ENCODE measurements at places on chromosomes 3 and 15. TPM values are rescaled to one million over a fixed set of nuclear protein-coding genes. Genes with fewer than 3 reads are reported as not detected.

Gene SERINC4
- polyA plus RNA-seq, result not detected

Gene MB21D2
- polyA plus RNA-seq, result 14.1 TPM

Gene LRRC2
- polyA plus RNA-seq, result 4.2 TPM

Gene CYP11A1
- 0.14 TPM for polyA plus RNA-seq

Gene HRG
- polyA plus RNA-seq, result not detected

DNA sequence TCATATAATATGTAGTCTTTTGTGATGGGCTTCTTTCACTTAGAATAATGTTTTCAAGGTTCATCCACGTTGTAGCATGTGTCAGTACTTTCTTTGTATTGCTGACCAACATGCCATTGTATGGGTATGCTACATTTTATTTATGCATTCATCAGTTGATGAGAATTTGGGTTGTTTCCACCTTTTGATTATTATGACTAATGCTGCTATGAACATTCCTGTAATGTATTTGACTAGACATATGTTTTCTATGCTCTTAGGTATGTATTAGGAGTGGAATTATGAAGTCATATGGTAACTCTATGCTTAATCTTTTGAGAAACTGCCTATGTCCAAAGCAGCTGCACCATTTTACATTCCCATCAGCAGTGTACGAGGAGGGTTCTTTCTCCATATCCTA is 3.2 kb upstream of the PODXL2 start:
- no peak for DNase-seq

DNA sequence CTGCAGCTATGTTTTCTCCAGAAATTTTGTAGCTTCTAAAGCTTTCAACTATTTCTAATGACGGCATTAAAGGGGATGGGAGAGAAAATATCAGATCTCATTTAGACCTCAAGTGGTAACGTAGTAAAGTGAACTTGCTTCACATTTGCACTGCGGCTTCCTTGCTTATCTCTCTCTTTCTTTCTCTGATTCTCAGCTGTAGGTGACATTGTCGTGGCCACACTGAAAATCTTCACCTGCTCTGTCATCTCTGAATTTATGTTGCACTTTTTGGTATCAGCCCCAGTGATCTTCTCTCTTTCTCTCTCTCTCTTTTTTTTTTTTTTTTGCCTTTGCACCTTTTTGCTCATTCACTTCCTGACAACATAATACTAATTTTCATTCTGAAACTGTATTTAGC is 254.1 kb upstream of the SATB1 start:
- DNase-seq, result no peak

DNA sequence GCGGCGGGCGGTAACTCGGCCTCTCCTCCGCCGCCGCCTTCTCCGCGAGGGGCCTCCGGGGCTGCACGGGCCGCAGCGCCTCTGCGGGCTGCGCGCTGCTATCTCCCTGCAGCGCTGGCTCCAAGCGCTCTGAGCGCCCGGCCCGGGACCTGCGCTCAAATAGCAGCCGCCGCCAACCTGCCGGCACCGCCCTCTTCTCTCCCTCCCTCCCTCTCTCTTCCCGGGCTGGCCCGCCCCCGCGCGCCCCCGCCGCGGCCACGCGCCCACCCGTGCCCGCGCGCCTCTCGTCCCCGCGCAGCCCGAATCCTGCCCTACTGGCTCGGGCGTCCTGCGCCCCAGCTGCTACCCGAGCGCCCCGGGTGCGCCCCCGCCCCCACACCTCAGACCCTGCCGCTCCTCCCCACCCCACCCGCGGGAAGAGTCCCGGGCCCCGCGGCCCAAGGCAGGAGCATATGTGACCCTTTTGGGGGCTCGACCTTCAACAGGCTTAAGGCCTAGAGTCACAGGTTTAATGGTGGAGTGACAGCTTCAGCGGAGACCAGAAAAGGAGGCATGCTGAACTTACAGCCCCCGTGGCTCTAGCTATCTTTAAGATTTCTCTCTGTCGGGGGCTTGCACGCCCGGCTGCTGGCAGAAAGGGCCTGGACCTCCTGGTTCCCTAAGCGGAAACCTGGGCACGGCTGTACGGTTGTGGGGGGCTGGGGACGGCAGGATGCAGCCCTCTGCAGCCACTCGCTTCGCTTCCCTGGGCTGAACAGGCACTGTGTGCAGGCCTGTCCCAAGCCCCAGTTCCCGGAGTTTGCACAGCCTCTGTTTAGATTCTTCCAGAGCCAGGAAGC is at the start of gene CACNA2D2:
Gene CACNA2D2 (minus strand): TSS at position 131 of the 839 bp plus-strand sequence. CDS start 211 bp downstream, outside the sequence.
- DNase-seq, result no peak

- DNase-seq, result no peak
Measured at GRCh38 chr3:177375316-177375715, 178.0 kb upstream of the TBL1XR1 start.

GRCh38 chr15:92600856-92601255 is 54.7 kb downstream of the FAM174B start:
- DNase-seq, result no peak

DNA sequence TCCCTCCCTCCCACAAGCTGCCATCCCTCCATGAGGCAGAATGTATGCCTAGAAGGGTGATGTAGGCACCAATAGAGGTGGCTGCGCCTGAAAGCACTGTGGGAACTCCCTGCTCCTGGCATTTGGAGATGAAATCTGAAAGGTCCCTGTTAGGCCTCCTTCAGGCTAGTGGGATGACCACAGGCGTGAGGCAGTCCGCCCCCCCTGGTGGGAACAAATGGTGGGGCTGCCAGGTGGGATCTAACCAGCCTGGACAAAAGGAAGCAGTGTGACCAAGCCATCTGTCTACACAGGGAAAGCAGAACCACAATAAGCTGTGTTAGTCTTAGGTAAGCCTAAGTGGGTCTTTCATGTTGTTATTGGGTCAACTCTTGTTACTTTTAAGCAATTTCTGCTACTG is 25.3 kb downstream of the IL5RA start:
- no peak for DNase-seq

DNA sequence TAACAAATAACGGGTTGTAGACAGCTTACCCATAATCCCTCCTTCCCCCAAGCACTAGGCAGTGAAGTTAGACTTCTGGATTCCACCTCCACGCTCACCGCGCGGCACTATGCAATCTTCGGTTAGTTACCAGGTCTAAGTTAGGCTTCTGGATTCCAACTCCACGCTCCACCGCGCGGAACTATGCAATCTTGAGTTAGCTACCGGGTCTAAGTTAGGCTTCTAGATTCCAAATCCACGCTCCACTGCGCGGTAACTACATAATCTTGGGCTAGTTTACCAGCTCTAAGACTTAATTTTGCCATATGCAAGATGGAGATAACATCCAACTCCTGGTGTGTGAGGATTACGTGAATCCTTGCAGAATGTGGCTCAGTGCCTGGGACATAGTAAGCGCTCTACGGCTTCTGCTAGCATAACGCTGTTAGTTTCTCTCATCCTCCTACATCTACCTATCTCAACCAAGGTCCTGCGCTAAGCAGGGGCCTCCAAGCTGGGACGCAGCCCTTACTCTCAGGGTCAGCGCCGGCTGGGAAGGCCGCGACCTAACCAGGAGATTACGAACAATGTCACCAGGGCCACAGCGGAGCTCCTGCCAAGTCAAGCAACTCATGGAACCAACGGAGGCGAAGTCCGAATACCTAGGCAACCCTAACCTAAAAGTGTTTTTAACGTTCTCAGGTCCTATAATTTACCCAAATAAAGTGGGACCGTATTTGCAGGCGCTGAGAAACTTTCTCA is 497 bp upstream of the RPLP1 start:
- DNase-seq, result no peak

- no peak for DNase-seq
Measured at GRCh38 chr15:83658430-83659416, 4.8 kb downstream of the ADAMTSL3 start.

DNA sequence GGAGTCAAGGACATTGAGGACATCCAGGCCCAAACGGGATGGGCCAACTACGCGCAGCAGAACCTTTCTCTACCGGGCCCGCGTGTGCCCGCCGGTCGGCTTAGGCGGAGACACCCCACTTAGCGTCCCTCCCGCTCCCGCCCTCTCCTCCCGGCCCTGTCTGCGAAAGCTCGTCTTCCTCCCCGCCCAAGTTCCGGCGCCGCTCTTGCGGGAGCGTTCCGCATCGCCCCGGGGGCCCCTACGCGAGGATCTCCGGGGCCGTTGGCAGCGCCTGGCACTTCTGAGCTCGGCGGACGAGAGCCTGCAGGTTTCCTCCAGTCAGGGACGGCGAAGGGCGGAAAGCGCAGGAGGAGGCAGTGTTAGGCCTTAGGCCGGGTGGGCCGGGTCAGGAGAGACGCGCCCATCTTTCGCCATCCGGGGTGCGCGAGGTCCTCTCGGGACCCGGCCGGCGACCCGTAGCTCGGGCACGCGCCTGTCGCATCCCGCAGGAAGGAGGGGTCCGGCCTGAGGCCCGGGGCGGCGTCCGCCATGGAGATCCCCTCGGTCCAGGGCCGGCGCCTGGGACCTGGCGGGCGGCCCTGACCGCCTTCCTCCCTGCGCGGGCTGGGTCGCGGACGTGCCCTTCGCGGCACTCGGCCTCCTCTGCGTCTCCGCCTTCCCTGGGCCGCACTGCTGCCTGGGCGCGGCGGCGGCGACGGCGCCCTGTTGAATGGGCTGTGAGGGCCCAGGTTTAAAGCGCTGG is at the start of gene FEM1B:
Gene FEM1B (plus strand): TSS at position 143 of the 742 bp plus-strand sequence. CDS start 673 bp downstream, outside the sequence.
- peak; percentile 80 for DNase-seq

DNA sequence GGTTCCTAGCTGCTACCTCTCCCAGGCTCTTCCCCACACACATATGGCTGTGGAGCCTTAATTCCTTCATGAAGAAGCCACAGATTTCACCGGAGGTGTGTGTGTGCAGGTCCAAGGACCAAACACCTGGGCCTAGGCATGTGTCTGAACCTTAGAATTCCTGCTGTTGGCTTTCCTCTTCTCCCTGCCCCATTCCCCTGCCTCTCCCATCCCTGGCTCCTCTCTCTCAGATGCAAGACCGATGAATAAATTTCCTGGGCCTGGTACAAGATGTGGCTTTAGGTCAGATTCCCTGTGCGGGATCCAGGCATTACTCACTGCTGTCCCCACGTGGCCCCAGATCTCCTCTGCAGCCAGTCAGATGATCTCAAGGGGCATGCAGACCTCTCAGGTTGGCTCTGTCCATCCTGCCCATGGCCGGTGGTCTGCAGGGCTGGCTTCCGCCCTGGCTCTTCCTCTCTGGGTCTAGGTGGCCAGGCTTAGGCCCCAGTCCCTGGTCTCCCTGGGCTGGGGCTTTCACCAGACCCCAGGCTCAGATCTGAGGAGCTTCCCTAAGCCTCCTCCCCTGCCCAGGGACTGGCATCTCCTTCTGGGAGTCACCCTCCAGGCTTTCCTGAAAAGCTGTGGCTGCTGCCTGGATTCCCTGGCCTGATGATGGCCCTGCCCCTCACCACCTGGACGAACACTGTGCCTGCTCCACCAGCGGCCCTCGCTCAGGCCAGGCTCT is 20.5 kb downstream of the CCR9 start:
- peak; percentile 44 for DNase-seq

- DNase-seq, result no peak
Measured at GRCh38 chr15:99438691-99439523, 126.9 kb upstream of the MEF2A start.

GRCh38 chr3:63387568-63387967 is 109.5 kb downstream of the SYNPR start:
- no peak for DNase-seq
